Astrocyte (in vitro differentiated cells and primary cell): ENCODE measurements at places on chromosomes 5 and 9. TPM values are rescaled to one million over a fixed set of nuclear protein-coding genes. Genes with fewer than 3 reads are reported as not detected.

- no peak overlapping the region for H3K27ac ChIP-seq
- no peak for DNase-seq
- no peaks in the 10 kb centered on the region for H3K36me3 ChIP-seq
- H3K27me3 ChIP-seq: no peaks in the 10 kb centered on the region
- H3K4me1 ChIP-seq: no peaks in the 10 kb centered on the region
These were observed 817.1 kb downstream of the TLR4 start for GRCh38 chr9:118521261-118521660.

GRCh38 chr5:110371725-110372041 lies 354.8 kb downstream of the TMEM232 start:
- H3K27me3 ChIP-seq: no peaks in the 10 kb centered on the region
- H3K4me1 ChIP-seq: peaks cover 4% of the 10 kb centered on the region
- no peak overlapping the region for H3K4me3 ChIP-seq
- H3K36me3 ChIP-seq: no peaks in the 10 kb centered on the region
- DNase-seq: no peak

- no peaks in the 10 kb centered on the region for H3K27me3 ChIP-seq
- DNase-seq: no peak
- H3K4me3 ChIP-seq: peak overlapping the region; percentile 22
- H3K4me1 ChIP-seq: peaks cover 39% of the 10 kb centered on the region
These were observed 3.4 kb downstream of the MGAT1 start for GRCh38 chr5:180799194-180799593.

- no peak overlapping the region for H3K4me3 ChIP-seq
- H3K36me3 ChIP-seq: no peaks in the 10 kb centered on the region
- no peak for DNase-seq
- no peaks in the 10 kb centered on the region for H3K27me3 ChIP-seq
- no peak overlapping the region for H3K27ac ChIP-seq
These were observed 92.9 kb upstream of the LPAR1 start for GRCh38 chr9:111131211-111131610.

DNA sequence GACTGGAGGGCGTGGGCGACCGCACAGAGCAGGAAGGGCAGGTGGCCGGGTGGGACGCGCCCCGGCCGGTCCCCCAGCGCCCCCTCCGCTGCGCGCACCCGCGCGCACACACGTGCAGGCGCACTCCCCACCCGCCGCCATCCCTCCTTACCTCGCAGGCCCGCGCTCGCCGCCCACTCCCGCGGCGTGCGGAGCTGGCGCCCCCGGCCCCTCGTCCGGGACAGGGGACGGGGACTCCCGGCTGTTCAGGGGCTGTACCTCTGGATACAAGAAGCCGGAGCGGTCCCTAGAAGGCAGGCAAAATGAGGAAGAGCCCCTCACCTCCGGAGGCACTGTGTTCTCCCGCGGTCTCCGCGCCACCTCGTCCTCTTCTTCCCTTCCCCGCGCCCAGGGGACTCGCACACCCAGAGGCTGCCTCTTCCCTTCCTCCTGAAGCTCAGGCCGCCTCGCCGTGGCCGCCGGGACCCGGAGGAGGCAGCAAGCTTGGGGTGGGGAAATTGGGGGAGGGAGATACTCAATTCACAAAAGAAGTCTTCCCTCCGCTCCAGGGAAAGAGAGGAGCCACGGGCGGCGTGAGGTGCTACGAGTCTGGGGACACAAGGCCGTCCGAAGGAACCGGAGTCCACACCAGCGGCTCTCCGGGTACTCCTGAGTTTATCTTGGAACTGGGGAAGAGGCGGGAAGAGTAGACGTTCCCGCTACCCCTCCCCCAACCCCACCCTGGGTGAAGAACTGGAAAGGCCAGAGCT lies 1.4 kb upstream of the GABRB2 start:
- H3K36me3 ChIP-seq: no peaks in the 10 kb centered on the region
- no peak overlapping the region for H3K27ac ChIP-seq
- peak overlapping the region; percentile 44 for H3K4me3 ChIP-seq
- DNase-seq: no peak

The FBP2 gene
- total RNA-seq: not detected in 2 replicates

GRCh38 chr5:88839238-88839637 lies 43.7 kb downstream of the MEF2C start:
- no peaks in the 10 kb centered on the region for H3K27me3 ChIP-seq
- peaks cover 4% of the 10 kb centered on the region for H3K4me1 ChIP-seq
- no peak for DNase-seq
- no peaks in the 10 kb centered on the region for H3K36me3 ChIP-seq
- H3K27ac ChIP-seq: no peak overlapping the region

- no peaks in the 10 kb centered on the region for H3K27me3 ChIP-seq
- no peak within 1 kb of the TSS for H3K27ac ChIP-seq
- H3K36me3 ChIP-seq: no peaks in the 10 kb centered on the region
- DNase-seq: no peak
- no peak within 1 kb of the TSS for H3K4me3 ChIP-seq
These were observed at the start of gene SPINK5 for GRCh38 chr5:148063861-148064260. TSS of gene SPINK5 (plus strand) at chr5:148063980. CDS start at chr5:148064045, 65 bp downstream.

DNA sequence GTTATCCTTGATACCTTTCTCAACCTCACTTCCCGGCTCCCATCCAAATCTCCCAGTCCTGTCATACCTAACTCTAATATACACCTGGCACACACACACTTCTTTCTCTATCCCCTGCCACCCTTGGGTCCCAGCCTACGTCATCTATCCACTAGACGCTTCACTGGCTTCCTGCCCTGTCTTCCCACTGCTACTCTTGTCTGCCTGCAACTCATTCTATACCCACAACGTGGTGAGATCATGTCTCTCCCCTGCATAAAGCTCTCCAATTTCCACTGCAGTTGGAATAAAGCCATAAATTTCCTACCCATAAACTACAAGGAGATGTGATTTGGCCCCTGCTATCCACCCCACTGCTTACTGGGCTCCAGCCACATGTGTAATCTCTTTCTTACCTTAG lies 93.5 kb downstream of the JMY start:
- no peak overlapping the region for H3K27ac ChIP-seq
- H3K4me3 ChIP-seq: no peak overlapping the region
- no peak for DNase-seq
- no peaks in the 10 kb centered on the region for H3K27me3 ChIP-seq
- H3K4me1 ChIP-seq: no peaks in the 10 kb centered on the region

The FSD1L gene
- 4.7 and 7.0 TPM in 2 replicates for total RNA-seq

The MEIKIN gene
- not detected in 2 replicates for total RNA-seq

DNA sequence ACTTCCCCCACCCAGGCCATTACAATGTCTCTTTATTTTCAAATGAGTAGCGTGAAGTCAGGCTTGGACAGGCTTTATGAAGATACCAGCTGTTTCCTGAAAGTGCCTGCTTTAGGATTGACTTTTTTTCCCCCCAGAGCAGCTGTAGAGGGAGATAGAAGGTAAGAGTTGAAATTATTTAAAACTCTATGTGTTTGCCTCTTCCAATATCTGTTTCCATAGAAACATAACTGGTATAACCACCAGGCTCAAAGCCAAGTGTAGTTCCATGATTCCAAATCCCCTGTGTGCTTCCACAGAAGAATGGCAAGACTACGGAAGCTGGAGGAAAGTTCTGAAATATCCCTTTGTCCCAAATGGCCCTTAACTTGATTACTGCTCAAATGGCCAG lies 87.4 kb upstream of the TBC1D2 start:
- H3K4me3 ChIP-seq: no peak overlapping the region
- no peak for DNase-seq
- no peak overlapping the region for H3K27ac ChIP-seq
- H3K4me1 ChIP-seq: no peaks in the 10 kb centered on the region

The CYLC2 gene
- total RNA-seq: not detected in 2 replicates

DNA sequence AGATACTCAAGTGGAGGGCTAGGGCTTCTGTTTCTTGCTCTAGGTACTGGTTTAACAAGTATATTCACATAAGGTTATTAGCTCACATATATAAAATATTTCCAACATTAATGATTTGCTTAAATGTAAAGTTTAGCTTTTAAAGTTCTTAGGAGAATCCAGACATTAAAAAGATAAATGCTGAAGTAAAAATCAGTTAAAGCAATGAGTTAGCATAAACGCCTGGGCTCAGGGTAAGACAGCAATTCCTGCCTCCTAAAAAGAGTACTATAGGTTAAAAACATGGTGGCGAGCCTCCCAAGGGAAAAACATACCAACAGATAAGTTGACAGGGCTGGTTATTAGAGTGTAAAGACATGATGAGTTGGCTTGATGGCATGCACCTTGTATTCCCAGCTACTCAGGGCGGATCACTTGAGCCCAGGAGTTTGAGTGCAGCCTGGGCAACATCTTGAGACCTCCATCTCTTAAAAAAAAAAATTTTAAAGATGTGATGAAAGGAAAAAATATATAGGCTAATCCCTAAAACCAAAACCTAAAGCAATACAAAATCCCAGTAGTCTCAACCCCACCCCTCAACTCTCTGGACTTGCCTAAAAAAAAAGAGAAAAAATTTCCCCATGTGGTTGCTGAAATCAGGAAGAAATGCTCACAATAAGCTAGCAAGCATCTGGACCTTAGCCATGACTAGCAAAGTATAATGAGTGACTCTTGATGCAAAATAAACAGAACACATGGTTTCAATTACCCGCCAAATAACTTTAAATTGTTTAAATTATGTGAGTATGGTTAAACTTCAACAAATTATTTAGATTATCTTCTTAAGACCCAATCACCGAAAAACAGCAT lies 3.6 kb downstream of the GOLPH3 start:
- peak overlapping the region; percentile 10 for H3K27ac ChIP-seq
- peaks cover 4% of the 10 kb centered on the region for H3K4me1 ChIP-seq
- DNase-seq: peak; percentile 65

- DNase-seq: no peak
- H3K36me3 ChIP-seq: no peaks in the 10 kb centered on the region
- no peak overlapping the region for H3K4me3 ChIP-seq
- H3K27ac ChIP-seq: no peak overlapping the region
These were observed 8.2 kb upstream of the SLC46A2 start for GRCh38 chr9:112898872-112899311.

The IL31RA gene
- 4.7 and 5.7 TPM in 2 replicates for total RNA-seq

DNA sequence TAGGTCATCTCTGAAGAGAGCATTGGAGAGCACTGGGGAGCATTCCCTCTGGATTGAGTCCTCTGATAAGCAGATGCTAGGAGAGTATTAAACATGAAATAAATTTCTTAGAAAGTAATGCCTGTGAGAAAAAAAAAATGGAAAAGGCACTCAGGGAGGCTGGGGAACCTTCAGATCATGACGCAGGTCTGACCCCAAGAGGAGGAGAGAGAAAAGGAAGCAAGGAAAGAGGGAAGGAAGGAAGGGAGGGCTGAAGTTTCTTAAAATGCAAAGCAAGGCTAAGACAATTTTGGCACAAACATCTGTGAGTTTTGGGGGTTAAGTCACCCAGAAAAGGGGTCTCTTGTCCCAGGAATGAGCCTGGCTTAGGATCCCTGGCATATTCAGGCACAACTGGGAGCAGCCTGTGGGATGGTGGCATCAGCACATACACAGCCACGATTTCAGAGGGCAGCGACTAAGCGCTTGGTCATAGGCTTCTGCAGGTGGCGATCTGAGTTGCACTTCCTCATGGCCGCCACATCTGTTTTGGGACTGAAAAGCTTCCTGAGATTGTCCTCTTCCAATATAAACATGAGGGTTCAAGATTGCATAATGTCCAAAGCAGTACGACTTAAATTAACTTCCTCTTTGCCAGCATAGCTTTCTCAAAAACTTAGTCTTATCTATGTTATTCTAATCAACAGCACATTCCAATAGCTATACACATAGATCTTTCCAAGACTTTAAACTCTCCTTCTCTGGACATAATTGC lies 692.7 kb downstream of the DNAH5 start:
- peak; percentile 81 for DNase-seq
- no peaks in the 10 kb centered on the region for H3K36me3 ChIP-seq
- peak overlapping the region; percentile 21 for H3K27ac ChIP-seq
- peaks cover 26% of the 10 kb centered on the region for H3K4me1 ChIP-seq
- no peaks in the 10 kb centered on the region for H3K27me3 ChIP-seq
- H3K4me3 ChIP-seq: no peak overlapping the region

The INSL4 gene
- total RNA-seq: 0.11 TPM in 1 of 2 replicates, not detected in the other

- peaks cover 20% of the 10 kb centered on the region for H3K4me1 ChIP-seq
- no peak overlapping the region for H3K4me3 ChIP-seq
- DNase-seq: peak; percentile 98
- H3K27ac ChIP-seq: peak overlapping the region; percentile 82
These were observed 54.0 kb downstream of the PCA3 start for GRCh38 chr9:76818271-76818670.

DNA sequence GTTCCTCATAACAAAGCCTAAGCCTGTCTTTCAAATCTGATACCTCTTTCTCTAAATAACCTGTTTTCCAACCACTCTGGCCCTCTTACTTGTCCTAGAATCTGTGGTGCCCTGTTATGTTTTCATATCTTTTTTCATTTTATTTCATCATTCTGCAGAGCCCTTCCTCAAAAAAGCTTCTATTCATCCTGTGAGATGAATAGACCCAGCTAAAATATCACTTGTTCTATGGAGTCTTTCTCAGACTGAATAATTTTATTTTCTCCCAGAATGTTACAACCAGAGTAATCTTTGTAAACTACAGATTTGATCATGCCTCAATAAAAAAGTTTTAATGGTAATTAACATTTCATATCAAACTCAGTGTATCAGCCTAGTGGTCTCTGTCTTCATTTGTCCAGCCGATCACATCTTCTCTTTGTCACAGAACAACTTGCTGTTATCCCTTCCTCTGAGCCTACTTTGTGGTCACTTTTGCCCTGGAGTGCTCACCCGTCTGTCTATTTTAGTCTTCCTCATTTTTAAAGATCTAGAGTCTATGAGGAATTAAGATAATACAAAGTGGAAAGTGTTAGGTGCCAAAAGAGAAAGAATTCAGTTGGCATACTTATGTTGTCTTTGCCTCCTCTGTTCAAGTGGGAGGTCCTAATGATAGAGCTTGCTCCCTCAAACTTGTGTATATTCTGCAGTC lies 77.8 kb downstream of the ZCCHC7 start:
- H3K4me1 ChIP-seq: peaks cover 17% of the 10 kb centered on the region
- H3K36me3 ChIP-seq: no peaks in the 10 kb centered on the region
- no peak overlapping the region for H3K27ac ChIP-seq
- no peaks in the 10 kb centered on the region for H3K27me3 ChIP-seq
- no peak overlapping the region for H3K4me3 ChIP-seq

DNA sequence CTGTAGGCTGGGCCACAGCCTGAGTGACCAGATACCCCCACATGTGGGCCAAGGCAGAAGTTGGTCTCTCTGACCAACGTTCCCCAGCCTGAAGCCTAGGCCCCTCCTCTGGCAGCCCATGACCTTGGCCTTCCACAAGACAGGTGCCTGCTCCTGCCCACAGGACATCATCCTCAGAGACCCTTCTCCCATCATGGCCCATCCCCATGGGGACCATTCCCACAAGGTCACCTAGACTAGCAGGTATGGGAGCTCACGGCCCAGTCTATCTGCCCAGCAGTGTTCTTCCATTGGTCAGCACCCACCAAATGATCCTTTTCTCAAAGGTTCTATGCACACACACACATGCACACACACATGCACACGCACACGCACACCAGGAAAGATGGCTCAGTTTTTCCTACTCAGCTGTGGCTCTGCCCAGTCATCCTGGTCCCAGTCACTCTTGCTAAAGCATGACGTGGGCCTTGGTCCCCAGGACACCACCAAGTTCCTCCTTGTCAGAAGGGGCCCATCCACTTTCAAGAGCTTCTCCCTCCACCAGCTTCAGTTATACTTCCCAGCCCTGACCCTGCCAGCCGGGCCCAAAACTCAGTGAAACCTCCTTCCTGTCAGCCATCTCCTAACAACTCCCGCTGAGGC lies 65.4 kb downstream of the PAX5 start:
- no peak overlapping the region for H3K27ac ChIP-seq
- H3K27me3 ChIP-seq: peaks cover 20% of the 10 kb centered on the region
- no peaks in the 10 kb centered on the region for H3K4me1 ChIP-seq
- DNase-seq: no peak

GRCh38 chr5:140296289-140296688 lies 6.6 kb downstream of the PFDN1 start:
- no peaks in the 10 kb centered on the region for H3K27me3 ChIP-seq
- peaks cover 81% of the 10 kb centered on the region for H3K4me1 ChIP-seq
- H3K36me3 ChIP-seq: no peaks in the 10 kb centered on the region
- no peak for DNase-seq
- H3K27ac ChIP-seq: peak overlapping the region; percentile 98
